Renal pelvis (tissue), 12 donors: ENCODE measurements at places on chromosomes 2 and 18. TPM values are rescaled to one million over a fixed set of nuclear protein-coding genes. Genes with fewer than 3 reads are reported as not detected.

The HOXD13 gene
- polyA plus RNA-seq, result 0.08 TPM

The PROKR1 gene
- 0.21 TPM for polyA plus RNA-seq

GRCh38 chr2:171185941-171186340 lies 25.2 kb upstream of the TLK1 start:
- no peak for DNase-seq

- DNase-seq, result no peak
Observed at GRCh38 chr2:20561637-20562454, 89.1 kb downstream of the HS1BP3 start.

The ZNF514 gene
- polyA plus RNA-seq, result 41.9 TPM

DNA sequence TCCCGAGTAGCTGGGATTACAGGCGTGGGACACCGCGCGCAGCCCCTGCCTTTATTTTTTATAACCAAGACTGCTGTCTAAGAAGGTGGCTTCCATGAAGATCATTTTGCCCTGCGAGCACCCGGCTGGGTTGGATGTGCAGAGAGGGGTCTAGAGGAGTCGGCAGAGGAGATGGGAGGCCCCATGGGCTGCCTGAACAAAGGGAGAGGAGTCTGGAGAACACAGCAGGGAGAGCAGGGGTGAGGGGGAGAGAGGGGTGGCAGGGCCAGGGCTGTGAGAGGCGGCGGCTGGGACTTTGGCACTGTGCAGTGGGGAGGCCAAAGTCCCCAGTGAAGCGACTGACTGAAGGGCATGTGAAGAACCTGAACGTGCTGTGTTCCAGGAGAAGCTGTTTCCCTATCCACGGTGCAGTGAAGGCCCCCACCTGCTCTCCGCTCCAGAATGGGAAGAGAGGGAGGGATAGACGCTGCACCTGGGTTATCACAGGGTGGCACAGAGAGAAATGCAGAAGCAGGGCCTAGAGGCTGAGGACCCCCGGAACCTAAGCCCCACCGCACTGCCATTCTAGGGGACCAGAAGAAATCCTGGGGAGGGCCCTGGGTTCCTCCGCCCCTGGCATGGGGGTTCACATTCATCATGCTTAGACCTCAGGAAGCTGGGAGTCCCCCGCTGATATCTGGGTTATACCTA lies 24.8 kb upstream of the FOSL2 start:
- no peak for DNase-seq

- DNase-seq, result peak; percentile 30
Observed at GRCh38 chr2:6312367-6312766, 553.3 kb downstream of the CMPK2 start.

DNA sequence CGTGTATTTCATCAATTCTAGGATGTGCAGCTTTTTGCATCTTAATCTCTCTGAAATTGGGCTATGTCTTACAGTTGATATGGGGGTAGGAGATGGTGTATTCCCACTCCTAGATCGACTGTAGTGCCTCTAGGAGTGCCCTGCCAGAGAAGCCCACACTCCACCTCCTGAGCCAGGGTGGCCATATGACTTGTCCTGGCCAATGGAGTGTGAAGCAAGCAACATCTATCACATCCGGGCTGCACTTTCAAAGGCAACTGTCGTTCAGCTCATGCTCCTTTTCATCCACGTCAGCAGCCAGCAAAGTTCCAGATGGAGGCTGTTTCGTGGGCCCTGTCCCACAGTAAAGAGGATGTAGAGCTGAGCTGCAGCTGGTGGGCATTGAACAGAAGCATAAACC lies 149.4 kb upstream of the SLC1A4 start:
- DNase-seq, result no peak

The SLC1A4 gene
- 7.0 TPM for polyA plus RNA-seq

GRCh38 chr2:197460649-197461048 lies 7.3 kb downstream of the COQ10B start:
- no peak for DNase-seq

- no peak for DNase-seq
Observed at GRCh38 chr18:10249270-10249669, 205.2 kb upstream of the APCDD1 start.

DNA sequence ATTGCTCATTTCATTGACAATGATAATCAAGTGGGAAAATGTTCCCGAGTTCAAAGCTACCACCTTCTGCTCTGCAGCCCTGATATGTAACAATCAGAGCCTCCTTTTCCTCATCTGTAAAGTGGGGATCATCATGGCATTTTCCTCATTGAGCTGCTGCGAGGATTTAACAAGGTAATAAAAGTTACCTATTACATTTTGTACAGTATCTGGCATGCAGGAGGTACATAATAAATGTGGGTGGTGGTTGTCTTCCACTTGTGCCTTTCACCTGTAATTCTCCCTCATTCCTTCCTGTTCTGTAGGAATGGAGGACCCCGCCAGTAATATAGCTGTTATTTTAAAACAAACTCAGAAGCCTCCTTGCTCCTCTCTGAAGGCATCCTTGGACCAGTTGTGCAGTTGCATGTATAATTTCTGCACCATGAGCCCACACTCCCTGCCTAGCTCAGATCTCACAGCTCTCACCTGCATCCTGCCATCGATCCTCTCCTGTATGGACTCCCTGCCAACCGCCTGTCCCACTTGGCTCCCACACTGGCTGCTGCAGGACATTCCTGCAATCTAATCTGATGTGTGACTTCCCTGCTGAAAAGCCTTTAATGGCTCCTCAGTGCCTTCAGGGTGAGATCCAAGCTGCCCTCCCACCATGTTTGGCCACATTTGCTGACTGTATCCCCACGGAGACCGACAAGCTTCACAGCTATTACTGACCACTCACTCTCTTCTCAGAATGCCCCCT lies 350.4 kb downstream of the EN1 start:
- DNase-seq, result no peak

GRCh38 chr2:25651782-25652455 lies 21.5 kb downstream of the DTNB start:
- no peak for DNase-seq

The MOCOS gene
- 1.2 TPM for polyA plus RNA-seq

DNA sequence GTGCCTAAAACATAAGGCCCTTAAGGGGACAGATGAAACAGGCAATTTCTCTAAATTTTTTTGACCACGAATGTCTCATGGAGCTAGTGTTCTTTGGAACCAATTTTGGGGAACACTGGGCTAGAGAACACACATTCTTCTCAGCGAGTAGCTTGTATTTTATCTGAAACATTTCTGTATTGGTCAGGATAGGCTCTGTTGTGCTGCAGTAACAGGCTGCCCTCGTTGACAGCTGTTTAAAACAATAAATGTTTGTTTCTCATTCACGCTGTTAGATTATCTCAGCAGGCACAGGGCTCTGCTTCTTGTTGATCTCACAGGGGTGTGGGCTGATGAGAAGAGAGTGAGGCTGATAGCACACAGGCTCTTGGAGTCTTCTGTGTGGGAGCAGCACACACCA lies 105.3 kb downstream of the SH3RF3 start:
- no peak for DNase-seq

DNA sequence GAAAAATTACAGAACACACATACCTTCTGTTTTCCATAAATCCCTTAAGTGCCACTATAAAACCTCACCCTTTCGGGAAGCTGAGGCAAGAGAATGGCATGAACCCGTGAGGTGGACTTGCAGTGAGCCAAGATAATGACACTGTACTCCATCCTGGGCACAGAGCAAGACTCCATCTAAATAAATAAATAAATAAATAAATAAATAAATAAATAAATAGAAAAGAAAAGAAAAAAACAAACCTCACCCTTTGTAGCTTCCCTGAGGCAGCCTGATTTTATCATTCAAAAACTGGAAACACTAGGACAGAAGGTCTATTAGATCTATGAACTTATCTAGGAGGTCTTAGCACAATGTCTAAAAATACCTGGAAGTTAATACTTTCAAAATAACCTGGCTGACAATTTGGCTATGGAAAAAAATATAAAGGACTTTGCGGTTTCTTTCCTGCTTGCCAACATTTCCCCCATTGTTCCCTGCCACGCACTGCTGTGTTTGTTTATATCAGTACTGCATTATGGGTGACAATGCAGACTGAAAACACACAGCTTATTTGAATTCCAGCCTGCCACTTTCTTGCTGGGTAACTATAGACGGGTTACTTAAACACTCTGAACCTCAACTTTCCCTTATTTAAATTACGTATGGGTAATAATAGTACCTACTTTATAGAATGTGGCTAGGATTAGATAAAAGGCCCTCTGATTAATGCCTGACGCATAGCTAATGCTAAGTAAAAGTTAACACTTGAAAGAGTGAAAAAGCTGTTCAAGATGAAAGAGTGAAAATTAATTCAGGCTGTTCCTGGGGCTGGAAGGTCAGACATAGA lies 313.0 kb downstream of the RDH14 start:
- DNase-seq, result no peak

The CAPN14 gene
- polyA plus RNA-seq, result 0.18 TPM

GRCh38 chr2:120310136-120310535 lies 35.8 kb upstream of the INHBB start:
- no peak for DNase-seq

GRCh38 chr18:68660354-68661183 lies 54.3 kb downstream of the TMX3 start:
- peak; percentile 20 for DNase-seq
